Thyroid gland (tissue), 4 donors: ENCODE measurements at places on chromosomes 13 and 19. TPM values are rescaled to one million over a fixed set of nuclear protein-coding genes. Genes with fewer than 3 reads are reported as not detected.

Gene IRGC
- total RNA-seq = not detected

Gene GAPDHS
- not detected for total RNA-seq

GRCh38 chr13:50994651-50995050 lies 85.1 kb downstream of the RNASEH2B start:
- DNase-seq = no peak

Gene ZNF749
- 9.9 TPM for total RNA-seq
